Nucleus accumbens (tissue), 56 donors: ENCODE measurements at places on chromosomes 7 and 10.

DNA sequence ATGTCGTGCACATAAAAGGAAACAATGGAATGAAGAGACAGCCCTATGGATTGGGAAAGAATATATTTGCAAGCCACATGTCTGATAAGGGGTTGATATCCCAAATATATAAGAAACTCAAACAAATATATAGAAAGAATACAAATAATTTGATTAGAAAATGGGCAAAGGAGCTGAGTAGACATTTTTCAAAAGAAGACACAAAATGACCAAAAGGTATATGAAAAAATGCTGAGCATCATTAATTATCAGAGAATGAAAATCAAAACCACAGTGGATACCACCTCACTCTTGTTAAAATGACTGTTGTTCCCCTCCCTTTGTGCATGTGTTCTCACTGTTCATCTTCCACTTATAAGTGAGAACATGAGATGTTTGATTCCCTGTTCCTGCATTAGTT, 175.3 kb downstream of the CNTNAP2 start:
- DNase-seq: no peak

GRCh38 chr10:62373995-62374861, at the start of gene ZNF365:
Gene ZNF365 (plus strand): TSS chr10:62374369. CDS start chr10:62376194, 1,825 bp downstream.
- DNase-seq: peak; percentile 52

GRCh38 chr10:69495666-69496065, 44.4 kb downstream of the TSPAN15 start:
- DNase-seq: no peak

DNA sequence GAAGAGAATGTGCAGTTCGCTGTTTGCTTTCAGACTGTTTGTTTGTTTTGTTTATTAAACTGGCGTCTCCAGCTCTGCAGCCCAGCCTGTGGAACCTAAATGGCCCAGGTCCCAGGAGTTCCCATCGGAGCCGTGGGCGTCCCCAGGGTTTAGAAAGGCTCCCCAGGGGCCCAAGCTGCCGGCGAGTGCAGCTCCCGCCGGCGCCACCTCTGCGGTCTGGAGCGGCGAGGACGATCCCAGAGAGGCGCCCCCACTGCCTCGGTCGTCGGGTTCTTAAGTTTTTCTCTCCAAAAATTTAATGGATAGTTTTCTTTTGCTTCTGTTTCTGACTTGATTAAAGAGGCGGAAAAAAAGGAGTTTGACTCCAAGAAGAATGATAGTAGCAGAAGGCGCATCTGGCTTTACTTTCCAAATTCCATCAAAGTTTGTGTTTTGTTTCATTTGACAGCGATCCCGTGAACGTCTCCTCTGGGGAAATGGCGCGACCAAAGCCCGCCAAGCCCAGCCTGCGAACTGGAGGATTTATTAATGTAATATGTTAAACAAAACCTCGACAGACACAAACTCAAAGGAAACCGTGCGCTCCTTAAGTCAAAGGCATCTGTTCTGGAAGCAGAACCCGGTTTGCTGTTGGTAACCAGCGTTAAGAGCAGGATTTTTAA, 718 bp upstream of the FZD1 start:
- peak; percentile 30 for DNase-seq

- DNase-seq: no peak
Measured at GRCh38 chr10:34580214-34580613, 234.9 kb downstream of the PARD3 start.

GRCh38 chr10:53601260-53601875, 828.8 kb upstream of the MBL2 start:
- no peak for DNase-seq

GRCh38 chr7:47104206-47104549, 477.7 kb downstream of the TNS3 start:
- no peak for DNase-seq

DNA sequence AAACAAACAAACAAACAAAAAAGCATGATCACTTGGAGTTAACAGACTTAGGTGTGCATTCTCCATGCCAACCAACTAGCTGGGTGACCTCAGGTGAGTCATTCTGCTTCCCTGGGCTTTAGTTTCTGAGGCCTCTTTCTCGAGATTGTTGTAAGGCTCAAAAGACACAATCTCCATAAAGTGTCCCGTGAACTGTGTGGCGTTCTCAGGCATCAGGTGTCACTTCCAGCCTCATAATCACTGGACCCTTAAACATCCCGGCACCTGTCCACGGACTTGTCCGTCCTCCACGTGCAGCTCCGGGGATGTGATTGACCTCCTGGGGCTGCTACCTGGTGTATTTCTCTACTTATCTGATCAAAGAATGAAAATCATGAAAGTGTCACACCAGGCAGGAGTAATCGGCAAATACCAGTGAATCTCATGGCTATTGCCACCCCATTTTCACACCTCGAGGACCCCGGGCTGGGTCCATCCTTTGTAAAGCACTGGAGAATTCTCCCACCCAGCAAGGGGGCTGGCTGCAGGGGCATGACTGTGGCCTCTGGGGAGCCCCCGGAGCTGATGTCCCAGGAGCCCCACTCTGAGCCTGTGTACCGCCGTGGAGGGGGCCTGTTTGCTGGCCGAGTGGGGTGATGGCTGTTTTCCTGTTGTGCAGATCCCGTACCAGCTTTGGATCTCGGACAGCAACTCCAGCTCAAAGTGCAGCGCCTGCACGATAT, 189.8 kb upstream of the SH2B2 start:
- DNase-seq: no peak

- DNase-seq: no peak
Measured at GRCh38 chr7:140292438-140292837, 105.9 kb downstream of the SLC37A3 start.

GRCh38 chr10:105644091-105644490, 1003.0 kb downstream of the SORCS3 start:
- no peak for DNase-seq

- no peak for DNase-seq
Measured at GRCh38 chr7:148607151-148607661, 16.6 kb downstream of the C7orf33 start.
